GM03348 (cell line): ENCODE measurements at places on chromosomes 11 and 22.
A peak's percentile ranks its signal among the peaks of the same experiment; 100 is the strongest.

DNA sequence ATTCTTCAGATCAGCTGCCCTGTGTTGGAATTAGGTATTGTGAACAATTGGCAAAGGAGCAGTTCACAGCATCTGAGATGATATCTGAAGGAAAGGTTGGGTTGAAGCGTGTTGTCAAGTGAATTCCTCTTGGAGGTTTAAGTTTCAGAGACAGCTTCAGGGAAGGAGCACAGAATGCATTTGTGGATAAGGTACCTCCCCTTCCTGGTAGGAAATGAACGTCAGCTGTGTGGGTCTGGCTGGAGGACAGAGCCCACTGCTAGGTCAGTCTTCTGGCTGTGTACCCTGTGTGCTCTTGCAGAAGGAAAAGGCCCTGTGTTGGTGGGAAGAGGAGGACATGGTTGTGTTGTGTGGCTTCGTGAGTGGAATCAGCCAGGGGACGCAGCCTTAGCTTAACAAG is 88.1 kb upstream of the GAL start:
- no peak for DNase-seq

- peak; percentile 5 for DNase-seq
Measured at GRCh38 chr11:103317118-103317517, 207.9 kb downstream of the DYNC2H1 start.

GRCh38 chr11:33263549-33263948 is 6.4 kb downstream of the HIPK3 start:
- no peak for DNase-seq

GRCh38 chr11:74466916-74467885 is at the start of gene KCNE3:
Gene KCNE3, minus strand, starts transcription at chr11:74467549. Its CDS starts 9,986 bp downstream, at chr11:74457563.
- DNase-seq, result peak; percentile 60

- DNase-seq, result peak; percentile 74
Measured at GRCh38 chr11:120564573-120565311, 53.2 kb downstream of the GRIK4 start.

DNA sequence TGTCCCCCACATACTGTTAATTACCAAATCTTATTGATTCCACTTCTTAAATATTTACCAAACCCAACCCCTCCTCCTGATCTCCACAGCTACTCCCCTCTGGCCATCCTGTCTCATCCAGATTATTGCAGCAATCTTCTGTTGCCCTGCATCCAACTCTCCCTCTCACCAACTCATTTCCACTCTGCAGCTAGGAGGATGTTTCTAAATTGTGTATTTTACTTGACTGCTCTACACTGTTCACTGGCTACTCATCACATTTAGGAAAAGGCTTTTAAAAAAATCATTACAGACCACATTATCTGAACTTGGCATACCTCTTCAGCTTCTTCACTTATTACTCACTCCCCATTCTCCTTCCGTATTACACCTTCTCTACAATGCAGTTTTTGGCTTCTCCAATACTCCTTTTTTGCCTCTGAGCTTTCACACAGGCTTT is 117.9 kb downstream of the ATG16L2 start:
- DNase-seq, result peak; percentile 44

- no peak for DNase-seq
Measured at GRCh38 chr11:117720061-117720511, 76.9 kb downstream of the DSCAML1 start.

DNA sequence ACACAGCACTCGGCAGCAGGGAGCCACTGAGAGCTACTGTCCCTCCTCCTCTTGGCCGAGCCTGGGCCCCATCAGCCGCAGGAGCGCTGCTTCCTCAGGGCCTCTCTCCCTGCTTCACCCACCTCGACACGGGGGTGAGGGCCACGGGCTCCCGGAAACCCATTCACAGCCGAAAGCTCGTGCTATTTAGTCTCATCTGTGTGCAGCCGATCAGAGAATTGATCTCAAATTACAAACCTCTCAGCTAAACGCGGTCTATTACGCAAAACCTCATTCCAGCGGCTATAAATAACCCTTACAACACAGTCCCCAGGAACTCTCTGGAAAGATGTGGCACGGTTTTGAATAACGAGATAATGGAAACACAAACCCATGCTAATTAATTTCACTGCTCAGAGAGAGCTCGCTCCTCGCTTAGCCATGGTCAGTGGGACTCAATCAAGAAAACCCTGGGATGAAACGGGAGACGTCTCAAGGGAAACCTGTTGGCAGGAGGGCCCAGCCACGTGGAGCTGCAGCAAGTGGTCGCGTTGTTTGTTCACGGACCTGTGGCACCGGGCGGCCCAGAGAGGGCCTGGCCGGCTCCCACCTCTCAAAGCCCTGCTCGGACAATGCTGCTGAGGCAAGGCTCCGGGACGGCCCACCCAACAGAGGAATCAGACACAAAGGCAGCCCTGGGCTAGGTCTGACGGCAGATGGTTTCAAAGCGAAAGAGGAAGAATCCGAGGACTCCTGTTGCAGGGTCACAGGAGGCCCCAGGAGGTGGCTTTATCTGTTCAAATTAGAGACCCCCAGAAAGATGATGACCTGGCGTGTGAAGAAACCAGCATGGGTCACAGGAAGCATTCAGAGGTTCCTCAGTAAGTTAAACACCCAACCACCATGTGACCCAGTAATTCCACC is 210.5 kb downstream of the CTTN start:
- DNase-seq, result no peak

GRCh38 chr11:33402066-33402465 is 144.9 kb downstream of the HIPK3 start:
- no peak for DNase-seq

- no peak for DNase-seq
Measured at GRCh38 chr11:102368472-102368871, 21.5 kb downstream of the BIRC2 start.
